ENCODE measurements at places on chromosomes 5 and 9.

- DNase-seq: no peak
Measured at GRCh38 chr5:149217096-149217802, 54.4 kb upstream of the AFAP1L1 start.

DNA sequence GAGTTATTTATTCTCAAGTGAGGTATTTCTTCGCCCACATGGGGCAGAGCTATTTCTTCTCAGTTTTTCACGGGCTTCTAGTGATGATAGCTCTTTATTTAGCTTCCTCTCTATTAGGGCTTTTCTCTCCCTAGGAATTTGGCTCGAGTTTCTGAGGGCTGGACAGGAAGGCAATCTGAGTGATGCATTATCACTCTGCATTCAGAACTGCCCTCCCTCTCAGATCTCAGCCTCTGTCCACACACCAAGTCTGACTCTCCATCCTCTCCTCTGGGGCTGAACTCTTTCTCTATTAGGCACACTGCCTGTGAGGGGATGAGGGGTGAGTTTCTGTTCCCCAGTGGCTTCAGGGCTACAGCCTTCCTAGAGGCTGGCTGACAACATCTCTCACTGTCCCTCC lies 14.9 kb upstream of the SCAMP1 start:
- no peak for DNase-seq

GRCh38 chr9:77848897-77849296 lies 182.7 kb downstream of the GNAQ start:
- peak; percentile 73 for DNase-seq

GRCh38 chr5:31531543-31531887 lies 378 bp downstream of the DROSHA start:
- DNase-seq: peak; percentile 50

- no peak for DNase-seq
Measured at GRCh38 chr9:91755761-91756509, 194.1 kb downstream of the ROR2 start.

GRCh38 chr5:141343242-141343952 lies at the start of gene PCDHGA3:
PCDHGA3 (plus strand) TSS chr5:141343829; CDS start chr5:141344034, 205 bp downstream.
- DNase-seq: no peak

DNA sequence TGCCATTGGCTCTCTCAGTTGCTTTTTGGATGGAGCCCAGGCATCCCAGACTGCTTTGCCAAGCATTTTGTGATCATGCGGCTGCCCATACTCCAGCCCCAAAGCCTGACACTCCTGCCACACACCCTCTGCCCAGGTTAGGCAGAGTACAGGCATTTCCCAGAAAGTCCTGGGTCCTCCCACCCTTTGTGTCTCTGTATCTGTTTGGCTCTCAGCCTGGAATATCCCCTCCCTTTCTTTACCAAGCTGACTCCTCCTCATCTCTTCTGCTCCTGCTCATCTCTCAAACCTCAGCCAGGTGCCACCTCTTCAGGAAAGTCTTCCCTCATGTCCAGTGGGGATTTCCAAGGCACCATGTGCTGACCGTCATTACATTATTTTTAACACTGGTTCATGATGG lies 14.3 kb upstream of the SH3RF2 start:
- DNase-seq: no peak

DNA sequence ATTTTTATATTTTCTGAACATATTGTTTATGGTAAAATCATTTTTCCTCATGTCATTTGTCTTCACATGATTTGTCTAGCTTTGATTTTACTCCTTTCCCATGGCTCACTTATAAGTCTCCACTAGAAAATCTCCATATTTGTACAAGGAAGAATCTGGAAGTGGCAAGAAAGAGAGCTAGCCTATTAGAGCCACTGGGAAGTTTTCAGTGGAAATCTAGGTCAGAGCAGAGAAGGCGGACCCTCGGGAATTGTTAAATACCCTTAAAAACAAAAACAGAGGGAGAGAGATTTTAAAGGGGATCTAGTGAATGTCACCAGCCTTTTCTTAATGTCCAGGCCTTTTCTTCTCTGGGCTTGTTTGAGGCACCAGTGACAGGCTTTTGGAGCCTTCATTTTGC lies 56.6 kb downstream of the GRAMD2B start:
- DNase-seq: no peak

DNA sequence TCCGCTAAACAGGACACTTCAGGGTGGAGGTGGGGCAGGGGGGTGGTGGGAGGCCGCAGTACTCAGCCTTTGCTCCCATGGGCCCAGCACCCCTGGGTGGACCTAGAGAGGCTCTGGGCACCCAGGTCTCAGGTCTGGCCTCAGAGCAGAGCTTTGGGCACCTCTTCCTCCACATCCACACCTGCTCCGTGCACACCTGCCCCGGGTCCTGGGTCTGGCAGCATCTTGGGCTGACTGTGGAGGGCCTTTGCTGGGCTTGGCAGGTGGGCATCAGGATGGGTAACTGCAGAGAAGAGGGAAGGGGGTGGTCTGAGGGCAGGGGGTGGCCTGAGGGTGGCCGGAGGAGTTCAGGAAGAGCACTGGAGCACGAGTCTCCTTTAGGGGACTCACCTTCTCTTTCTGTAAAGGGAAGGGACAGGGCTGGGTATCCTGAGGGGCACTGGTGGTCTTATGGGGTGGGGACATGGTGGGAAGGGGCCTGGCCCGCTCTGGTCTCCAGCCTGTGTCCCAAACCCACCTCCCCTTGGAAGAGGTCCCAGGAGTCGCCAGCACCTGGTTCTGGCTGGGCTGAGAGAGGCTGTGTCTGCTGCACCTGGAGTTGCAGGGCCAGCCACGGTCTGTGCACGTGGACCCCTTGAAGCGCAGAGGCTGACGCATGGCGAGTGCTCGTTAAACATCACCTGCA lies 106.7 kb upstream of the IER5L start:
- DNase-seq: no peak

DNA sequence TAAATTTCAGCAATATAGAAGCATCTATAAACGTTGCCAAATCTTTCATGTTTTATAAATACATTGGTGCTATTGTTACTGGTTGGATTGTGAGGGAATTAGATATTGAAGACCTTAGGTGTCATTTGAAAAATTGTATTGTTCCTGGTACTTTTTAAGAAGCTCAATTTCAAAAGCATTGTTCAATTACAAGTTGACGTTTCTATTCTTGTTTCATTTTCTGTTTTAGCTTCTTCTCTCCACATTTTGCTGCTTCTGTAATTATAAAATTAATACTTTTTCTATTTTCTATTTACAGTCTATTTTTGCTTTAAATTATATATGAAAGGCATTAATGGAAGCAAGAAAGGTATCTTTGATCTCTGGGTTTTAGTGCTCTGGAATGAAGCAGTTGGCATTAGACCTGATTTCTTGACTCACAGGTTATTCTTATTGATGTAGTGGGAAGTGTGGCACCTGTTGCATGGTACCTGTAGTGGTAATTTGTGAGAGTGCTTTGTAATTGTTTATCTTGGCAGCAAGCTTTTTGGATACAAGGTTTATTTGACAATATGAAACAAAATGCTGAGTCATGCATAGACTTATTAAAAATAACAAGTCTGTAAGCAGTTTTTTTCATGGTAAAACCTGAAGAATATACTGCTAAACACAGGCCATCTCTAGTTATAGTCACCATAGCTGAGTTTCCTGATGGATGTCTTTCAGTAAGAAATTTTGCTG lies 13.2 kb downstream of the MACIR start:
- no peak for DNase-seq

DNA sequence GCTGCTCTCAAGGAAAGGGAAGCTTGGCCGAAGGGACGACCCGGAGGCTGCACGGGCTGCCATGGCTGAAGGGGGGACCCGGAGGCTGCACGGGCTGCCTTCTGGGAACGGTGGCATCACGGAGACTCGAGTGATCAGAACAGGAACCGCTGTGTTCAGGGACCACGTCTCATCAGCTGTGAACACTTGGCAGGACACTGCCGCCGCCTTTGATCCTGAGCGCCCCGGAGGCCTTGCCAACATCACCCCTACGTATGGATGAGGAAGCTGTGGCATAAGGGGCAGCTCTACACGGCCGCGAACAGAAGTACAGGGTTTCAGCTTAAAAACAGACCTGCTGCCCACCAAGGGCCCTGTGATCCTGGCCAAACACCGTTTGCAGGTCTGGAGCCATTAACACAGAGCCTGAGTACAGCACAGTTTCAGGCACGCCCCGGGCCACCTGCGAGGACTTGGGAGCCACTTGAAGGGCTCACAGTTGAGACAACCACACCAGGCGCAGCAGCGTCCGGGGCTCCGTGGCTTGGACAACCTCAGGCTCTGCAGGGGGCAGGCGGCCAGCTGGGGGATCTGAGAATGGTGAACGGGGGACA lies 23.9 kb upstream of the TERT start:
- DNase-seq: no peak

GRCh38 chr9:113222482-113222841 lies 1.1 kb downstream of the SLC31A1 start:
- no peak for DNase-seq

- DNase-seq: no peak
Measured at GRCh38 chr5:51380603-51381207, 2.5 kb upstream of the ISL1 start.

Data from head of caudate nucleus (tissue), 42 donors.